ENCODE measurements at places on chromosomes 12 and 14. TPM values are rescaled to one million over a fixed set of nuclear protein-coding genes. Genes with fewer than 3 reads are reported as not detected.
A peak's percentile ranks its signal among the peaks of the same experiment; 100 is the strongest.

DNA sequence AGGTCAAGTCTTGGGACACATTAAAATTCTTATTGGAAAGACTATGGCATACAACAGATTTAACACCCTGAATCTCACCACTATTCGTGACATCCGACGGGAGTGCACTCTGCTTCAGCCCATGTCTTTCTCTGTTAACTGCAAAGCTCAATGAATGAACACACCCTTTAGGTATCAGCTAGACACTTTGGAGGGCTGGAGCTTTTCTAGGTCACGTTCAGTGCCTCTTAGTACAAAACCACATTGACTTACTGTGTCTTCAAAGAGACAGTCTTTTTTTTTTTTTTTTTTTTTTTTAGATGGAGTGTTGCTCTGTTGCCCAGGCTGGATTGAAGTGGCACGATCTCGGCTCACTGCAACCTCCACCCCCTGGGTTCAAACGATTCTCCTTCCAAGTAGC lies 80.6 kb downstream of the GLT1D1 start:
- no peak overlapping the region for H3K4me3 ChIP-seq
- peaks cover 11% of the 10 kb centered on the region for H3K27me3 ChIP-seq
- peaks cover 9% of the 10 kb centered on the region for H3K4me1 ChIP-seq
- no peak for DNase-seq
- H3K27ac ChIP-seq = no peak overlapping the region
- H3K36me3 ChIP-seq = no peaks in the 10 kb centered on the region

Gene DBX2
- not detected for total RNA-seq

GRCh38 chr14:20801726-20802125 lies 918 bp downstream of the RNASE1 start:
- peaks cover 5% of the 10 kb centered on the region for H3K4me1 ChIP-seq
- H3K27ac ChIP-seq = no peak overlapping the region
- no peak for DNase-seq
- no peak overlapping the region for H3K4me3 ChIP-seq
- no peaks in the 10 kb centered on the region for H3K36me3 ChIP-seq
- H3K27me3 ChIP-seq = no peaks in the 10 kb centered on the region

DNA sequence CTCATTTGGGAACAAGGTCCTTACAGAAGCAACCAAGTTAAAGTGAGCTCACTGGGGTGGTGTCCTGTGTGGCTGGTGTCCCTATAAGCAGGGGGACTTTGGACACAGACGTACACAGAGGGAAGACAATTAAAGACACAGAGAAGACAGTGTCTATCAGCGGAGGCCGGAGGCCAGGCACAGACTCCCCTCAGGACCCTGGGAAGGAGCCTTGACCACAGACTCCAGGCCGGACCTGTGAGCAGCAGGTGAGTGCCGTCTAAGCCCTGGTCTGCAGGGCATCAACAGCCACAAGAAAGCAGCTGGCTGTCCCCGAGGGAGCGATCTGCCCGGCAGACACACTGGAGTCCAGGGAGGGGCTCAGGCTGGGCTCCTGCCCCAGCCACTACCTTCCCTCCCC lies 219.1 kb upstream of the C14orf180 start:
- H3K27me3 ChIP-seq = no peaks in the 10 kb centered on the region
- no peaks in the 10 kb centered on the region for H3K4me1 ChIP-seq
- no peak overlapping the region for H3K27ac ChIP-seq
- DNase-seq = no peak
- H3K4me3 ChIP-seq = no peak overlapping the region

DNA sequence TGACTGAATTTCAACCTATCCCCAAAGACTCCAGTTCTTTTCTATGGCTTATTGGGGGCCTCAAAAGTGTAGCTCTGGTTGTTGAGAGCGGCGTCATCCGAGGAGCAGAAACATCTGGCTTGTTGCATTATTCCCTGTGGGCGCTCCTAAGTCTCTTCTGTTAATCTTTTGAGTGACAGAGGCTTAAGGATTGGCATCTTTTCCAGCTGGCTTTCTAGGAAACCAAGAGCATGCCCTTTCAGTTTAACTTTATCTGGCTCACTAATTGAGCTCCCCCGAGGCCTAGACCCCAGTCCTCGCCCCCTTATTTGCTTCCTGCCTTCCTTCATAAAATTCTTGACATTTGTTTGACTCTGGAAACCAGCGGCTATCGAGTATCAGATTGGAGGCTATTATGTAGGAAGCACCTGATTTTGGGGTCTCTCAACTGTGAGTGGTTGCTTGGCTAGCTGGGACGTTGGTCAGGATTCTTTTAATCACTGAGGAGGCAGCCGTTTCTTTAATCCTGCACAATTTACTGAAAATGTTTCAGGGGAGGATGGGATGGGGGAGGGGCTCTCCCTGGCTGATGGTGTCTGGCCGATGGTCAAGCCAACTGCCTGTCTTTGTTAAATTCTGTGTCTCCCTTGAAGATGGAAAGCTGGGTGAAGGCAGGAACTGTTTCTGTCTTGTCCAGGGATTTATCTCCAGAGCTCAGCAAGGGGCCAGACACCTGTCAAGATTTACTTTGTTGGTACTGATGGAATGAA lies 3.1 kb downstream of the SMOC1 start:
- no peak overlapping the region for H3K4me3 ChIP-seq
- H3K4me1 ChIP-seq = no peaks in the 10 kb centered on the region
- DNase-seq = no peak
- peaks cover 57% of the 10 kb centered on the region for H3K27me3 ChIP-seq

GRCh38 chr12:96995861-96996260 lies 88.8 kb downstream of the NEDD1 start:
- H3K4me3 ChIP-seq = no peak overlapping the region
- H3K36me3 ChIP-seq = no peaks in the 10 kb centered on the region
- H3K27ac ChIP-seq = no peak overlapping the region
- H3K27me3 ChIP-seq = peaks cover 13% of the 10 kb centered on the region
- H3K4me1 ChIP-seq = no peaks in the 10 kb centered on the region

GRCh38 chr14:42504433-42504832 lies 897.8 kb downstream of the LRFN5 start:
- no peak overlapping the region for H3K4me3 ChIP-seq
- H3K27me3 ChIP-seq = no peaks in the 10 kb centered on the region
- no peaks in the 10 kb centered on the region for H3K36me3 ChIP-seq
- no peak for DNase-seq
- H3K27ac ChIP-seq = no peak overlapping the region

GRCh38 chr14:74203639-74204038 lies 35.6 kb upstream of the VSX2 start:
- DNase-seq = no peak
- peaks cover 6% of the 10 kb centered on the region for H3K4me1 ChIP-seq
- peaks cover 9% of the 10 kb centered on the region for H3K36me3 ChIP-seq

Gene RND1
- total RNA-seq = 2.2 TPM

DNA sequence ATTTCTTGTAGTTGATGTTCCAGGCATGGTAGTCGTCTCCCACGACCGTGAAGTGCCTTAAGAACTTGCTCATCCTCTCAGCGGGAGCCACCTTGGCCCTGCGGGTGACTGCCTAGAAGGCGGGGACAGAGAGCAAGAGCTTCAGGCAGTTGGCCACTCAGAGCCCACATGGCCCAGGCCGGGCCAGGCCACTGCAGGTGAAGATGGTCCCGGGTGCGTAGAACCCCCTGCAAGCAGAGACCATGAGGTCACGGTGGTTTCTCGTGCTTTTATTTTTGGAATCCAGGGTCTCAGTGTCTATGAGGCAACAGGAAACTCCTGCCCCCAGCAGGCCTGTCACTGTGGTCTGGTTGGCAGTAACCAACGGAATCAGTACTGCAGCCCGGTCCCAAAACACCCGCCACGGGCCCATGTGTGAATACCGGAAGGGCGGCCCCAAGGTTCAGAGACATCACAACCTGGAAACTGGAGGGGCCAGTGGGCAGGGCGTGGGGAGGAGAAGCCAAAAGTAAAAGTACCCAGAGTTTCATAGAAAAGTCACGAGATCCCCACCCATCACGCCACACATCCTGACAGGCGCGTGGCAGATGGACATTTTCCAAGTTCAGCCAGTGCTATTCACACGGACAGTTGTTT lies 27.5 kb downstream of the HVCN1 start:
- H3K4me3 ChIP-seq = peak overlapping the region; percentile 38
- peak overlapping the region; percentile 82 for H3K27ac ChIP-seq
- peaks cover 17% of the 10 kb centered on the region for H3K36me3 ChIP-seq

Gene FGD6
- 1.1 TPM for total RNA-seq

Gene A2ML1
- total RNA-seq = not detected

DNA sequence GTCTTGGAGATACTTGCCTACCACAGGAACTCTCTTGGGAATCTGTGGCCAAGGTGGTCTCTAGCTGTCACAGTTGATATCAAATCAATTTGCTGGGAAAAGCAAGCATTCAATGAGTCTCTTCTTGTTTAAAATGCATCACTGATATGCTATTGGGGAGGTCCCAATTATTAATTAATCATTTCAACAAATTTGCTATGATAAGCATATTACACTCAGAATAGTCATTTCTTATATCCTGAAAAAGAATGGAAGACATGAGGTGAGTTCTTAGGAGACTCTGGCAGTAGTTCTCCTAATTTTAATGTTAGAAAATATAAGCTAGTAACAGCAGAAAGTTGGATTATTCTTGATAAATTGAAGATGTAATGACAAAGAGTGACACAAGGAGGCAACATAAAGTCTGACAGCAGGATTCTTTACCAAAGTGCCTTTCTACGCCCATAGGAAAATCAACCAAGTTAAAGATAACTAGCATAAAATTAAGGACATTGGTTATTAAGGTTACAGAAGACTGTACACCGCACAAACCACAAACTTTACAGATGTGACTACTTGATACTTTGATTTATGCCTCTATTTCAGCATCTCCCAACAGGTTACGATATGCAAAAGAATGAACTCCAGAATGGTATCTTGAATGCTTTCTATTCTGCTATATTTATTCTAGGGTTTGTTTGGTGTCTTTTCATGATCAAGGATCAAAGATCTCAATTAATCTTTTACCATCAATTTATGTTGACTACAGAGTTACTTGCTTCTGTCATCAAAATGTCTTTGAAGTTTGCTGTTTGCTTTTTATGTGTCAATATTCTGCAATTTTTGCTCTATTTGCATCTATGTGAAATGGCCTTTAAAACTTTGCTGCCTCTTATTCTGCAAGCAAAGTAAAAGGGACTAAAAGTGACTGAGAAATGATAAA lies 349.6 kb upstream of the CLEC14A start:
- DNase-seq = no peak
- no peak overlapping the region for H3K4me3 ChIP-seq
- H3K27ac ChIP-seq = no peak overlapping the region
- no peaks in the 10 kb centered on the region for H3K4me1 ChIP-seq

Data from activated CD4-positive, alpha-beta T cell treated with anti-CD3 and anti-CD28 coated beads for 36 hours (primary cell).